ENCODE measurements at places on chromosomes 4 and X.

- no peak for DNase-seq
Observed at GRCh38 chrX:48606091-48606490, 8.8 kb downstream of the WDR13 start.

DNA sequence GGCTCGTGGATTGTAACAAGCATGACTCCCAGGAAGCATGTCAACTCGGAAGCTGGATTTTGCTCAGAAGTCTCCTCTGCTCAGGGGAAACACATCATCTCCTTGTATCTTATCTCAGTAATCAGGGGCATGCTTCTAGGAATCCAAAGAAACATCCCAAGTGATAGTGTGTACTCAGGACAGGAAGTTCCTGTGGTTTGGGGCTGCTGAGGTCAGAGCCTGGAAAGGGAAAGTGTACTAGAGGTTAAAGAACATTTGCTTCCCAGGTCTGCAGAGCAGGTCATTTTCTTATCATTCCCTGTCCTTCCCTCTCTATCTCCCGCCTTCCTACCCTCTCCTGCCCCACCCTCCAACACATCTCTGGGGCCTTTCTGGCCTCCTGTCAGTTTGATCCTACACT lies 38.8 kb downstream of the SLC34A2 start:
- no peak for DNase-seq

DNA sequence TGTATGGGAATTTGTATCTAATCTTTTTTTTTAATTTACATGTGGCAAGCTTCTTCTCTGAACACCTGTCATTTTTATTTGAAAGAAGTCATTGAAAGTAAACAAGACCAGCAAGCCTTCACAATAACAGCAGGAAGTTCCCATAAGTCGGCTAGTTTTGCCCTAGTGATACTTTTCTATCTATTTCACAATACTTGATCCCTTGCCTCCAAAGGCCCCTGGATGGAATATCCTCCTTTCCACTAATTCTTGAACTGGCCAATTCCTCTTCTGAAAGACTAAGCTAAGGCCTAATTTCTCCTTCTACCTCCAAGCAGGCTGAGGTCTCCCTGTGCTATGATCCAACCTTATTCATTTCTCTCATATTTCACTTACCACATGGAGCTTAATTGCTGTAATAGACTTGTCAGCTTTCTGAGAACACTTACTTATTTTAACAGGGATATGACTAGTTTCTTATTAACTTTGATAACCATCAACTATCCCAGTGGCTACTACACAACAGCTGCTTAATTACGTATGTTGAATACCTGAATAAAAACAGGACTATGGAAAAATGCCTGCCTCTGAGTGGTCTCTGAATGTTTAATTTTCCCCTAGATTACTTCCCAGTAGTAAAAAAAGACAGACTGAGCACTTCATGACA lies 194.2 kb downstream of the MAD2L1 start:
- DNase-seq: no peak

DNA sequence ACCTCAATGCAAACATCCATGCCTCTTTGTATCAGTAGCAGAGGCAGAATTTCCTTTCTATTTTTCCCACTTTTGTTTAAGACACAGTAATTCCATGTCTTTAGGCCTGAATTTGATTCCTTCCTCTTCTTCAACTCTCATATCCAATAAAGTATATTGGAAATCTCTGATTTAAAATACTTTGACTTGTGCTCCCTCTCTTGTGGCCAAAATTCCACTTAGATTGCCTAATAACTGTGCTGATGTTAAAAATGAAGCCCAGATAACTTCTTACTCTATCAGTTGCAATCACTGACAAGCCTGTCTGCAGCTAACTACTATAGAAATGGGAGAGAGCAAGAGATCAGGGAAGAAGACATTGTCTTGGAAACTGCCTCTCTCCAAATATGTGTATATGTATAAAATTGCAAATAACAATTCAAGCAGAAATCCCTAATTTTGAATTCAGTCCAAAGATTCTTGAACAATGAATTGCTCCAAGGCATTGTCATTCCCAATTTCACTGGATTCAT lies 163.5 kb upstream of the SPIN4 start:
- no peak for DNase-seq

DNA sequence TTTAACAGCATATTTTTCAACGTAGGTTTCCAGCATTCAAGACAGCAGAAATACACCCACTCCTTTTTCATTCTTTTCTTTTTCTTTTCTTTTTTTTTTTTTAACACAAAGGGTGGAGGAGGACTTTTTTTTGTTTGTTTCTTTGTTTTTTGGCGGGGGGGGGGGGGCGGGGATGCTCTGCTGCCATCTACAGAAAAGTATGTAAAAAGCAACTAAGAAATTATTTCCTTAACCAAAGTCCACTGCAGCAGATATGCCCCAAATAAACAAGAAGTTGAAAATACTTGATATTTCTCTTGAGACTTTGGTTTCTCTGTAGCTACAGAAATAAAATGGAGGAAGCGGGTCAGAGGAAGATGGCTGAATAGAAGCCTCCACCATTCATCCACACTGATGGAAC lies 63.2 kb upstream of the PBDC1 start:
- DNase-seq: no peak

DNA sequence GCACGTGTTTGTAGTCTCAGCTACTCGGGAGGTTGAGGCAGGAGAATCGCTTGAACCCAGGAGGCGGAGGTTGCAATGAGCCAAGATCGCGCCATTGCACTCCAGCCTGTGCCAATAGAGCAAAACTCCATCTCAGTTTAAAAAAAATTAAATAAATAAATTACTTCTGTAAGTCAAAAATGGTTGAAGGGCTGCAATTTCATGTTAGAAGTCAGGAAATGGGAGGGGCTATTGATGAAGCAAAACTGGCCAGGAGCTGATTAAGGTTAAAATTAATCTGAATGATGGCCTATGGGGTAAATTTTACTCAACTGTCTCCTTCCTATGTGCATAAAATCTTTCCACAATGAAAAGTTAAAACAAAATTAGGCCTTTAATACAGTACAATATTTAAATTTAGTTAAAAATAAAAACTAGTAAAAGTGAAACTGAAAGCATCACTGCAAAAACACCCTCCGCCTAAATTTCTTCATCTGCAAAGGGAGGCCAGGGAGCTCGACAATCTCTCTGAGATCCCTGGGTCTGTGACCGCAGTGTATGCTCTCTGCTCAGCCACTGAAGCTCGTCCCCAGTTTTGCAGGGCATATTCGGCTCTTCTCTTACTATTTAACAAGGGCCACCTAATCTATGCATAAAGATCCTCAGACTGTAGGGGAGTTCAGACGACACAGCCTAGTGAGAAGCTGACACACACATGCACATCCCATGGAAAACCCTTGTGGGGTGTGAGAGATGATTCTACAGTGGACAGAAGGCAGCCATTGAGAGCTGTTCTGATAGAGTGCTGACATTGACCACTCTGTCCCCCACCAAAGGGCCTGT lies 57.2 kb downstream of the IRF2 start:
- DNase-seq: peak; percentile 80

- DNase-seq: peak; percentile 62
Observed at GRCh38 chr4:109947457-109947856, 34.8 kb downstream of the EGF start.

DNA sequence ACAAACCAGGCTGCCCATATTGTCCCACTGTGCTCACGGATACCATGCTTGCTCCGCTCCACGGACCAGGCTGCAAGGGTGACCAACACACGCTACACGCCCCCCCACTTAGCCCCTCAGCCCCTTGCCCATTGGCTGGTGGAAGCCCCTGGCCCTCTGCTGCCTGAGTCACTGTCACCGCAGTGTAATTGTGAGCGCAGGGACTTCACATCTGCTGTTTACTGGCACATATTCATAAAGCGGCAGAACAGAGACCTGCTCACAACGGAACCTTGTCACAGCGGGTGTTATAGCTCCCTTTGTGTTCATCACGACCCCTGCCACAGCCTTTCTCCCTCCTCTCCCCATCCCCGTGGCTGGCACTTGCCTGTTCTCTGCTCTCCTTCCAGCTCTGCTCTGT lies 83.7 kb downstream of the PSAPL1 start:
- DNase-seq: no peak

DNA sequence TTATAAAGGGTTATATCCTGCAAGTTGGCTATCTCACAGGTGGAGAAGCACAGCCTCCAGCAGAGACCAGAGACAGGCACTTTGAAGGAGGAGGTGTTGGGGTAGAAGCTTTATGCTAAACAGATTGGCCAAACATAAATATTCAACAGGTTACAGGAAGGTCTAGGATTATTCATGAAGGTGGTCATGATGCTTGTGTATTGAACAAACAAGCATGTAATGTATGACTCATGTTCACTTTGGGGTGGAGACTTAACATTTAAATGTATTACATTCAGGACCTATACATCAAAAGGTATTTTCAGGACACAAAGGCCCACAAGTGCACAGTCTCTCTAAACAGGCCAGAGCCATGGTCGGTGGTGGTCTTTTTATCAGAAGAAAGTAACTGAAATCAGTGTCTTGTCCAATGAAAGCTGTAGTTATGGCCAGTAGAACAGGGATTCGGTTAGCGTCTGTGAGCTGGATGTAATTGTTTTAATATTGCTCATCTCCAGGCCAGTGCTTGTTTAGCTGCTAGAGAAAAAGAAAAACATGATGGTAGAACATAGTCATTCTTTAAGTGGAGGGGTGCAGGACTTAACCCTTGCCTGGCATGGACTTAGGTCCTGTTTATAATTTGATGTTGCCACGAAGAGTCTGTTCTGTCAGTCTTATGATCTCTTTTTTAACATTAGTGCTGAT lies 555.2 kb upstream of the PCDH10 start:
- no peak for DNase-seq

DNA sequence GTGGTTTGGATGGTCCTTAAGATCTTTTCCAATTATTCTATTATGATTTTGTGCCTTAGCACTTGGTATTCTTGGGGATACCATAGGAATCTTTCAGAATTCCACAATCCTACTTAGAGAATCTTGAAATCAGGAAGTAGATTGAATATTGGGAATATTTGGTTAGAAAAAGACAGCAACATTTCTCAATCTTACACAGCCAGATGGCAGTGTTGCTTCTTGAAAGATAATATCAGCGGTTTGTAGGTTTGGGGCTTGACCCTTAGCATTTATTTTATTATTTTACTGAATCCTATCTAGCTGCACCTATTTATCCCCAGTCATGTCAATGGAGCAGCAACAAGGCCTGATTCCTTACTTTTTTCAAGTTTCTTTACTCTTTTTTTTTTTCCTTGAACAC lies 28.6 kb downstream of the MAGEB1 start:
- DNase-seq: no peak

All from activated CD4-positive, alpha-beta T cell treated with anti-CD3 and anti-CD28 coated beads, Interleukin-2, amount 50 U/mL, for 16 hours (primary cell).